Urothelium cell line (cell line): ENCODE measurements at places on chromosomes 1 and 21.

GRCh38 chr1:232457595-232457994, 172.3 kb downstream of the SIPA1L2 start:
- DNase-seq, result no peak

GRCh38 chr1:162365284-162366020, 11.2 kb downstream of the SPATA46 start:
- DNase-seq, result no peak

- peak; percentile 37 for DNase-seq
Measured at GRCh38 chr1:52139817-52140540, 1.9 kb upstream of the ZFYVE9 start.

DNA sequence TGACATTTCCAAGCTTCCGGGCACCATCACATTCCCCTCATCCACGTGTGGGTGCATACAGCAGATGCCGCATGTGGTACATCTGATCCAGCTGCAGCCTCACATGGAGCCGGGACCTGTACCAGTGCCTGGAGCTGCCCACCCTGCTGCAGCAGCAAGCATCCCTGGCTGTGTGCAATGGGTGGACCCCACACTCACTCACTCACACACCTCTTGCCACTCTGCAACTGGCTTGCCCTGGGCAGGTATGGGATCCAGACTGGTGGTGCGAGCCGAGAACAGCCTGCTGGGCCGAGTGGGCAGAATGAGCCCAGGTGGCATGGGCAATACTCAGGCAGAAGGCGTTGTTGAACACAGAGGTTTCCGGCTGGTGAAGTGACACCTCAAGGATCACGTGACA, 75.0 kb downstream of the DPYD start:
- no peak for DNase-seq

GRCh38 chr1:187842406-187843165, 1013.8 kb downstream of the PLA2G4A start:
- DNase-seq, result no peak

DNA sequence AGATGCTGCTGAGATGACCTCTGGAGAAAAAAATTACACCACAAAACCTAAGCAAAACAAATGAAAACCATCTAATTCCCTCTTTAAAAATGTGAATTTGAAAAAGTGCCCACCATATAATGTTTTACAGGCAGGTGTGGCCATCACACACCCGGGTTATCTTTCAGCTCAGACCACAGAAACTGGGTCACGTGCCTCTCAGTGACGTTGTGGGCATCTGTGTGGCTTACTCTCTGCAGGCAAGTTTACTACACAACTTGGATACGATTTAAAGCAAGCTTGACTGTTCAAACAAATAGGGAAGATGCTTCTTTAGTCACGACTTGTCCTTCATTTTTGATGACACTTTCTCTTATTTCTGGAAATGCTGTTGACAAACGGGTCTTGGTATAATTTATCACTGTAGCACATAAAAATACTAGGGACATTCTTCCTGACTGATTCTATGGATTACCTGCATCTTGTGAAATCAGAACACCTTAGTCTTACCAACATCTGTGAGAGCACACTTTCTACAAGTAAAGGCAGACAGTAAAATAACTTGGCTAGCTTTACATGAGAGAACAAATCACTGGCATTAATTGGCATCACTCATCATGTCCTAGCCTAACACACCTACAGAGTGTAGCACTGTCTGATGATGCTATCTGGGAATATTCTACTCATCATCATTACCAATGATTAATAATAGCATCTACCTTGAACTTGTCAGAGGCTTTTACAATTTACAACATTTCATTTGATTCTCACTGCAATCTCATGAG, 89.3 kb upstream of the EDEM3 start:
- DNase-seq, result no peak

- no peak for DNase-seq
Measured at GRCh38 chr1:19705464-19705863, 40.8 kb downstream of the HTR6 start.

GRCh38 chr1:181486098-181486420, 2.7 kb downstream of the CACNA1E start:
- DNase-seq, result no peak

DNA sequence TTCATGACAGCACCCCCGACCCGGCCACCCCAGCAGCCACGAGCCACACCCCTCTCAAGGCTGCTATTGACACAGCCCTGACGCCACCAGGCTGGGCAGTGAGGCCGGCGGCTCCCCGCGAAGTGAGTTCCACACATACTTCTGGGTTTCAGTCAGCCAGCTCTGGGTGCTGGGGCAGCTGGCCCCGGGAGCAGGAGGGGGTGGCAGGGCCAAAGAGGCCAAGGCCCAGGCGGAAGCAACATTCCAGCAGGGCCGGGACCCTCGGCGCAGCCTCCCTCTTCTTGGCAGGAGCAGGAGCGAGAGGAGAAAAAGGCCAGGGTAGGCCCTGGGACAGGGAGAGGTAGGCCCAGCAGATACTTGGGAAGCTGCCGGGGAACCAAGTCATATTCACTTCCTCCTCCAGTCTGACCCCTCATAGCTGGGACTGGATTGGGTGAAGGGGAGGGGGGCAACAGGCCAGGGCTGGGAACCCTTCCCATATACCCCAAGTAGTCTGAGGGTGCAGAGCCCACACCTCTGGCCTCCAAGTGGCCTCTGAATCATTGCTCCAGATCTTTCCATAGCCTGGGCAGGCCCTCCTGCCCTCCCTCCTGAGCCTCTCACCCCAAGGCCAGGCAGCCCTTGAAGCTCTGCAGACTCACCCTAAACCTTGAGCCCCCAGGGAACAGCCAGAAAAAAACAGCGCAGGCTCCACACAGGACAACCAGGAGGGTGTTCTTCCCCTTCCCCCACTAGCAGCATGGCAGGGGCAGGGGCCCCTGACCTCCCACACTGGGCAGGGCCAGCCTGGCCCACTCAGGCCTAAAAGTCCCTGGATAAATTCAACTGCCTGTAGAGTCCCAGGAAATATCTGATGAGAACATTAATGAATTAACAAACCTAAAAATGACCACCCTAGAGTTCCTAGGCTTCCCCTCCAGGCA, 5.7 kb downstream of the HSPG2 start:
- peak; percentile 71 for DNase-seq

DNA sequence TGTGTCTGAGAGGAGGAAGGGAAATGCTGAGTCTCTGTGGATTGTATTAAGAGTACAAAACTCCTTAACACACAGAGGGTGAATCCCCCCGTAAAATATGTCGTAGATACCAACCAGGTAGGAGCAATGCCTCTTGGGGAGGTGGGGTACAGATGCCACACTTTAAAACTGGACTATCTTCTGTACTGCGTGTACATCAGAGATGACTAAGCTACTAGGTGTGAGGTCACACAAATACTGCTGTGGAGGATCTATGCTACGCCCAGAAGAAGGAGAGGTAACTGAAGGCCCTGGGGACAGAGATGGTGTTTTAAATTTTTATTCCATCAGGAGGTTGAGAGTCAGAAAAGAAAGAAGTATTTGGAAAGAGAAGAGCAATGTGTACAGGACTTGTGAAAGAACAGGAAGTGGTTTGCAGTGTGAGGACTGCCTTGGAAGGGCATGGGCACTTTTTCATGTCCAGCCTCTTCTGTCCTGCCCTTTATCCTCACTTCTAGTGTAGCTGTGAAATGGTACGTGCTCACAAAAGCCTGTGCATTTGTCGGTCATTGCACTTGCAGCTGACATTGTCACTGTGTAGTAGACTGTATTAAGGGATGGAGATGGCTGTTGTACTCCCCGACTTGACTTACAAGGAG, 287.8 kb upstream of the CHRM3 start:
- DNase-seq, result no peak

DNA sequence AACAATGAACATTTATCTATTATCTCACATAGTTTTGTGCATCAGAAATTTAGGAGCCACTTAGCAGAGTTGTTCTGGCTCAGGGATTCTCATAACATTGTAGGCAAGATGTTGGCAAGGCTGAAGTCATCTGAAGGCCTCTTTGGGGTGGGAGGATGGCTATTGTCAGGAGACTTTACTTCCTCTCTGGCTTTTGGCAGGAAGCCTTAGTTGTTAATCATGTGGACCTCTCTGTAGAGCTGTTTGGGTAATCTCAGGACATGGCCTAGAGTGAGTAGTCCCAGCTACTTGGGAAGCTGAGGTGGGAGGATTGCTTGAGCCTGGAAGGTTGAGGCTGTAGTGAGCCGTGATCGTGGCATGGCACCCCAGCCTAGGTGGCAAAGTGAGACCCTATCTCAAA, 40.2 kb downstream of the RASAL2 start:
- DNase-seq, result peak; percentile 37

GRCh38 chr1:48875552-48876329, 99.0 kb upstream of the BEND5 start:
- DNase-seq, result no peak

DNA sequence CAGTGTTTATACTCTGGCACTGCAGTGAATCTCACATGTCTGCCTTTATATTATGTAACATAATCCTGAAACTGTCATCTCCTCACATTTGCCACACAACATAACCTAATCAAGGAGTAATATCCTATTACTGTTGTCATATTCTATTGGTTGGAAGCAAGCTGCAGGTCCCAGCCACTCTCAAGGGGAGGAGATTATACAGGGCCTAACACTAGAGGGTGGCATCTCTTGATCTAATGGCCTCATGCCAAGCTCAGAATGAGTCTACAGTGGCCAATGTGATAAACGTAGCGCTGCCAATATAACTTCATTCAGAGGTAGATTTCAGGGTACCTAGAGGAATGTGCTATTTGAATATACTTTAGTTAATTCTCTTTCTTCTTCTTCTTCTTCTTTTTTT, 166.8 kb downstream of the BACH1 start:
- DNase-seq, result no peak

DNA sequence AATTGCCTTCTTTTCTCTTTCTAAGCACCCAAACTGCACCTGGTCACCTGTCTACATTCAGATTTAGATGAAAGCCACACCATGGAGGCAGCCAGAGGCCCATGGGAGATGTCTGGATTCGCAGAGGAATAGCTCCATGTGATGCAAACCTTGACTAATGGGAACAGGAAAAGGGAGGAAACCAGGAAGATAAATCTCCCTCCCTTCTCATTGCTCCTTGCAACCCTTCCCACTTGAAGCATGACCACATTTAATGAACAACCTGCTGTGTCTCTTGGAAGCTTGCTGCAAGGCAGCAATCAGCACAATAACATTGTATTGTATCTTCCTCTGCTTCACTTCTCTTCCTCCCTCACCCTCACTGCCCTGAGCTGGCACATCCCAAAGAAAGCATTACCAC, 42.6 kb upstream of the KLF17 start:
- DNase-seq, result no peak

DNA sequence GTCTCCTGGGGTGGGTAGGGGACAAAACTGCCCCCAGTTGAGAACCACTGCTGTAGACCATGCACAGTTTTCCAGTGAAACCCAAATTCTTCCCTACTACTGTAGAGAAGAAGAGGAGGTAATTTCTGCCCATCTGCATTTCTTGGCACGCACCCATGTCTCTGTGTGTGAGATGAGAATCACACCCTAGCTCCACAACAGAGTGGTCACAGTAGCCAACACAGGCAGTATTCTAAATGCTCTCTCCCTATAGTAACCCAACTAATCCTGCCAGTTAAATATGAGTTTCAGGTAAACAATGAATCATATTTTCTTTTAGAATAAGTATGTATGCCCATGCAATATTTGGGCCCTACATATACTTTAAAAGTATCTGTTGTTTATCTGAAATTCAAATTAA, 1.2 kb upstream of the CAPN2 start:
- no peak for DNase-seq

DNA sequence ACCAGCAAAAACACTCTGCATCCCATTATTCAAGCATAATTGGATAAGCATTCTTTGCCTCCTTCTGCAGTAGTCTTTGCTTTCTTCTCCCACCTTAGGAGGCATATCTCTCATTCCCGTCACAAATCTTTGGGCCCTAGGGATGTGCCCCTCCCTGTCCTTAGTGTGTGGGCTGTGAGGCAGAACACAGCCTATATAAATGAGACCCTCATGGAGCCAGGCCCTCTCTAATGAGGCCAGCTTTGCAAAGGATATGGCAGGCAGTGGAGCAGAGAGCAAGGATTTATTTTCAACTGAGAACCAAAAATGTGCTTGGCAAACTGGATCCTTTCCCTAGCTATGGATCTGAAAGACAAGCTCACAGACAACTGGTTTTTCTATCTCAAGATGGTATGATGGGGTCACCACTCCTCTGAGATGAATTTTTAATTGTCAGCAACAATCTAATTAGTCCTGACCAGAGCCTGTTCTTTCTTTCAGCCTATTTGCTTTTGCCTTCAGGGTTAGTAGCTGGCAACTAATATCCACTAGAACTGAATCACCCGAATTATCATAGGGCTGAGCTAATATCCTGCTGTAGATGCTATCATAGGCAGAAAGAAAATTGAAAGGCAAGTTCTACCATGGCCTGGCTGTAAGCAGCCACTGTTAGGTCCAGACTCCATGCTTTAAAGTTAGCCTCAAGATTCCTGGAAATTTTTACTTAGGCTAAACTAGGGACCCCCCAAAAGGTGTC, 134.2 kb downstream of the SYT2 start:
- DNase-seq, result no peak

GRCh38 chr1:221717485-221717853, 24.4 kb downstream of the DUSP10 start:
- DNase-seq, result no peak

DNA sequence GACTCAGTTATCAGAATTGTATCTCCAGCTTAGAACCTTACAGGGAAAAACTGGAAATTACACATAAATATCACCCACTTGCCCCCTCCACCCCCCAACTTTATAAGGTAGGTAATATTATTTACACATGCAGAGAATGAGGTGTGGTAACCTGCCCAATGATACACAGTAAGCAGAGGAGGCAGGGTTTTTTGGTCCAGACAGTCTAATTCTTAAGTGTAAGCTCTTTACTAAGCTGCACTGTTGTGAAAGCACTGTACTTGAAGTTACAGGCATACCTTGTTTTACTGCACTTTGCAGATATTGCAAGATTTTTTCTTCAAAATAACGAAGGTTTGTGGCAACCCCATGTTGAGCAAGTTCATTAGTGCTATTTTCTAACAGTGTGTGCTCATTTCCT, 24.8 kb upstream of the MYOCOS start:
- DNase-seq, result no peak

DNA sequence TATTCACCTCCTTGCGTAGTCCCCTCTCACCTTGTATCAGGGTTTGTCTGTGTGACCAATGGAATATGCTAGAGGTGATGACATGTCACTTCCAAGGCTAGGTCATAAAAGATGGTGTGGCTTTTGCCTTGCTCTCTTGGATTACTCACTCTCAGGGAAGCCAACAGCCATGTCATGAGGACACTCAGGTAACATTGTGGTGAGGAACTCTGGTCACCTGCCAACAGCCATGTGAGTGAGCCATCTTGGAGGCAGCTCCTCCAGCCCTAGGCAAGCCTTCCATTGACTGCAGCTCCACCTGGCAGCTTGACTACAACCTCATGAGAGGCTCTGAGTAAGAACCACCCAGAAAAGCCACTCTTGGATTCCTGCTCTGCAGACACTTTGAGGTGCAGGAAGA, 11.0 kb upstream of the HEYL start:
- no peak for DNase-seq

GRCh38 chr1:230632273-230632873, 9.9 kb upstream of the COG2 start:
- DNase-seq, result peak; percentile 34
